ENCODE measurements at places on chromosomes 16 and 17. TPM values are rescaled to one million over a fixed set of nuclear protein-coding genes. Genes with fewer than 3 reads are reported as not detected.

OR4D1 gene
- total RNA-seq = not detected

GNG13 gene
- total RNA-seq = not detected

RNF222 gene
- not detected for total RNA-seq

C17orf107 gene
- 7.8 TPM for total RNA-seq

GLTPD2 gene
- total RNA-seq = not detected

GRAP gene
- 0.23 TPM for total RNA-seq

TBC1D3C gene
- not detected for total RNA-seq

WNT9B gene
- not detected for total RNA-seq

NEK8 gene
- 2.7 TPM for total RNA-seq

C16orf46 gene
- 0.30 TPM for total RNA-seq

PTX4 gene
- total RNA-seq = not detected
